Mucosa of gallbladder (tissue), 1 donor: ENCODE measurements at places on chromosomes 7 and 10. TPM values are rescaled to one million over a fixed set of nuclear protein-coding genes. Genes with fewer than 3 reads are reported as not detected.

GRCh38 chr7:15317215-15317614 is 244.6 kb downstream of the AGMO start:
- no peak for DNase-seq

GRCh38 chr7:37368540-37368939 is 80.1 kb downstream of the ELMO1 start:
- no peak for DNase-seq

DNA sequence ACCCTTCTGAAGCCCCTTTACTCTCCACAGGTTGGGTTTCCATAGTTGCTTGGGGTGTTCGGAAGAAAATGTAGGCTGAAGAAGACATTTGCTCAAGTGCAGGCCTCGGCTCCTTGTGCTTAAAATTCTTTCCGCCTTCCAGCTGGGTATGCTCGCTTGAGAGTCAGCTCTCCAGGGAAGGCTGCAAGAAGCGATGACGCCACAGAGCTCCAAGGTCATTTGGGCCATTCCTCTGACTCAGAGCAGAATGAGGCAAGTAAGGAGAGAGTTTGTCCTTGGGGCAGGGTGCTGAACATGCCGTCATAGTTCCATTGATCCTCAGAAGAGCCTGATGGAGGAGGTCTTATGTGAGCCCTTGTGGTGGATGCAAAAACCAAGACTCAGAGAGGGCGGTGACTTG is 27.4 kb upstream of the HSPA12A start:
- no peak for DNase-seq

GRCh38 chr7:149849174-149849573 is 11.0 kb downstream of the ZNF862 start:
- DNase-seq: no peak

DNA sequence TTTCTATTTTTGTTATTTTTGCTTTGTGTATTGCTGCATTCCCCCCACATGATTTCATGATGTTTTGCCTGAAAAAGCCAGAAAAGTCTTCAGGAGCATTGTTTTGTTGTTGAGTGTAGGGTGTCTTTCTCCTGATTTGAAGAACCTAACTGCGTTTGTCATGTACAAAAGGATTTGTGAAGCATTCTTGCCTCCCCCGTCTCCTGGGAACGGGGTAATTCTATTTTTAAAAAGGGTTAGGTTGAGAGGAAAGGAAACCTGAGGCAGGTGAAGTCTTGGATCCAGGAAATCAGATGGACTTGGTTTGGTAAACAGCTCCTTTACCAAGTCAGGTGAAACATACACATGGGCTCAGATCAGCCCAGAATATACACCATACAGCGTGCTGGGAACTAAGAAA is 26.0 kb upstream of the BTBD16 start:
- no peak for DNase-seq

DNA sequence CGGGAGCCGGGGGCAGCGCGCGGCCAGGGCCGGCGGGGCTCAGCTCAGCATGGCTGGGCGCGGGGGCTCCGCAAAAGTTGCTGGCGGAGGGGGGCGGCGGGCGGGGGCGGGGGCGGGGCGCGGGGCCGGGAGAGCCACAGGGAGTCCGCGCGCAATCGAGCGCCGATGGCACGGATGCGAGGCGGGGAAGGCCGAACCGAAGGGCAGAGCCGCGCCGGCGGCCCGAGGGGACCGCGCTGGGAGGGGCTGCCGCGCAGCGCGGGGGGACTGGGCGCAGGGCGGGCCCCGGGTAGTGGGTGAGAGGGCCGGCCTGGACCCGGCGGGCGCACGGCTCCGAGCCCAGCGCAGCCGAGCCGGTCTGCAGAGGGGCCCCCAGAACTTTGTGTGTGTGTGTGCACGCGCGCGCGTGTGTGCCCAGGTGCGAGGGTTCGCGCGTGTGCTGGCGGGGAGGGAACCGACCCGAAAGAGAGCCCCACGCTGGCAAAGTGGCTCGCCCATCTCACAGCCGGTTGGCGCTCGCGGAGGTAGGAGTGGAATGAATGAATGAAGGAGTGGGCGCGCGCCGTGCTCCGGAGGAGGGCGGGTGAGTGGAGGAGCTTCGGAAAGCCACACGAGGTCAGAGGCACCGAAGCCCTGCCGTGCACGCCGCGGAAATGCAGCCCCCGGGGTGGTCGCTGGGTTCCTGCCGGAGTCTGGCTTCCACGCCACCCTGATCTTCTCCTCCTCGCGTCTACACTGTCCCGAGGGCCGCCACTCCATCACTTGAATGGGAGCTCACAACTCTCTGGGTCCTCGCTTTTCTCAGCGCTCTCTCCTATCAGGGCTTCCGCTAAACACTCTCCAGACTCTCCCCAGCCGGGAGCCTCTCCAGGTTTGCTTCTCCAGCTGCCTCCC is at the start of gene HIPK2:
Gene HIPK2 (minus strand): TSS at position 51 of the 894 bp plus-strand sequence. CDS start 375 bp downstream, outside the sequence.
- peak; percentile 62 for DNase-seq

DNA sequence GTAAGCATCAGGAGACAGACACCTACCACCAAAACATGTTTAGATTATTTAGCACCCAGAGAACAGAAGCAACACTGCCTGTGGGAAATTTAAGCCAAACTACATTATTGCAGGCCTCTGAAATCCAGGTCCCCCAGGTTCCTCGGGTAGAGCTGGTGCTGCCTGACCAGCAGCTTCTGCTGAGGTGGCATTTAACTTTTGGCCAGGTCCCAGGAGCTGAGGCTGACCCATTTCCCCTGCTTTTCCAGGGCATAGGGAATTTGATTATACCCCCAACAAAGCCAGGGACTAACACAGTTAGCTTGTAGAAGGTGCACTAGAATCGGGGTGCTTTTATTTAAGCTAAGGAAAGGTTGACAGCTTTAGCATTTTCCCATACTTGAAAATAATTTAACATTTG is 4.7 kb downstream of the LRRC4 start:
- no peak for DNase-seq

DNA sequence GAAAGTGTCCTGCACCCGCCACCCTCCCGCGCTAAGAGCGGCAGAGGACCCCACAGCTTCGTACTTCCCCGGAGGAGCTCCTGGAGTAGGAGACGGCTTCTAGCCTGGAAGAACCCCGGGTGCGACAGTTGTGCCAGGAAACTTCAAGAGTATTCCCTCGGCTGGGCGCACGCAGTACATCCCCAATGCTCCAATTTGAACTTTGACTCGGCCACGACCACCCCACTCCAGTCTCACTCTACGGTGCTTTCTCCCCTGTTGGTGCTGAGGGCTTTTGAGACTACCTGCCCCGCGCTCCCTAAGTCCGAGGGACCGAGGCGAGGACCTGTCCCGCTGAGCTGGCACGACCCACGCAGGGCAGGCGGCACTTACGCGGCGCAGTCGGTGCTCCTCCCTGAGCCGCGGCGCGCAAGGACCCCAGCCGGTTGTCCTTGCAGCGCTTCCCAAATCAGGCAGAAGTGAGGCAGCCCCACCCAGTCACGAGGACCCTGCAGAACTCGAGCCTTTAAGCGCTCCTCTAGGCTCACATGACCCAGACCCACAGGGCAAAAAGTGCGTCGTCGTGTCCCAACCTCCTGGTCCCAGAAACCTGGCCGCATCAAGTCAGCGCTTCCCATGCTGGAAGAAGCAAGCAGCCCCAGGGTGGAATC is at the start of gene CPVL:
Gene CPVL (minus strand): TSS at position 481 of the 650 bp plus-strand sequence. CDS start 25,476 bp downstream, outside the sequence.
- peak; percentile 53 for DNase-seq

DNA sequence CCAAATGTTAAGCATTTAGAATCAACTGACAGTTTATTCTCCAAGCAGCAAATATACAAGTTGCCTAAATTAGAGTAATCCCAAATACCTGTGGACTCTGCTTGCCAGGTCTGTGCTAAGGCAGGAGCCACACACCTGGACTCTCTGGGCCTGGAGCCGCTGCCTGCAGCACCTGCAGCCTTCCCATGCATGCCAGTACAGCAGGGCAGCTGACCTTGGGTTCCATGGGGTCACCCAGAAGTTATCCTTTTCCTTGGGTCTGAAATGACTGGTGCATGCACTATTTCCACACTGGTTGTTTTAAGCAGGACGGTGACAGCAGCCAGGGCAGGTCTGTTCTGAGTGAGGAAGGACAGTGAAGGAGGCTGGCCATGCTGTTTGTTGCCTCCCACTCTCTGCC is 573.2 kb downstream of the GLRX3 start:
- no peak for DNase-seq

- DNase-seq: peak; percentile 47
Observed at GRCh38 chr7:28958235-28958979, at the start of gene TRIL. Gene TRIL (minus strand): TSS chr7:28958330. CDS start chr7:28958046, 284 bp downstream.

GRCh38 chr7:91644256-91644655 is 236.2 kb downstream of the MTERF1 start:
- no peak for DNase-seq

GRCh38 chr7:88477976-88478375 is 171.3 kb upstream of the STEAP4 start:
- DNase-seq: no peak

- DNase-seq: no peak
Observed at GRCh38 chr7:155316427-155317113, 18.9 kb downstream of the INSIG1 start.

DNA sequence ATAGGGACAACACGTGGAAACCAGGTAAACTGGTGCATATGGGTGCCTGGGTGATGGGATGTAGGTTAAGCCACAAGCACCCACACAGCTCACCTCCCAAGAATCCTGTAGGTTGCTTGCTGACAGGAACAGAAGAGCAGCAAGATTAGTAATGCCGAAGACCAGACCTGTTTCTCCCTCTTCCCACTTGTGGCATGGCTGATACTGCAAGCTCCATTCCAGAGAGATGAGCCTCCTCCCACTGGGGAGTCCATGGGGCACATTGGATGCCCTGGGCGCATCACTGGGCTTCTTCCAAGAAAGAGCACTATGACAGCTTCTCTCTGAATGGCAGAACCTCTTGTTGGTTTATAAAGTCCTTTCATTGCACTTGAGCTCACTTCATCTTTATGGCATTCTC is 44.4 kb upstream of the LOXL4 start:
- DNase-seq: no peak

DNA sequence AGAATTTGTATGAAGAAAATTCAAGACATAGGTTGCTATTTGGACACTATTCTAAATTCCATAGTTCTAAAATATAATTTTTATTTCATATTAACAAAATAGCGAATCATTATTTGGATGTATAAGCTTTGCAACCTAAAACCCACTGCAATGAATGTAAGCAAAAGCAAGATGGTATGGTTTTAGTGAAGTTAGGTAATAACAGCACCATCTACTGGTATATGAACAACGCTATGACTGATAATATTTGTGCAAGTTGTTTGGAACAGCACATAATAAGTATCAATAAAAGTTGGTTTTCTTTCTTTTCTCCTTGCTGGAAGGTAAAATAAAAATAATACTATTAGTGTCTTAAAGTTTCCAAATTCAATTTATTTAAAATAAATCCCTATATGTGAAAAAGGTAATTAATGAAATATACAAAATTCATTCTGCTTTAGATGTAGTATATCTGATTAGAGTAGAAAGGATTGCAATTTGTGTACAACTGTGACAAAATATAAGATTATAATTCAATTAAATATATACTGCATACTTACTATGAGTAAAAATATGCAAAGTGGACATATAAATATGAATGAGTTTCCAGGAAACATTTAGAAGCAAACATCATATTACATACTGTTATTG is 79.0 kb upstream of the LSM8 start:
- no peak for DNase-seq

DNA sequence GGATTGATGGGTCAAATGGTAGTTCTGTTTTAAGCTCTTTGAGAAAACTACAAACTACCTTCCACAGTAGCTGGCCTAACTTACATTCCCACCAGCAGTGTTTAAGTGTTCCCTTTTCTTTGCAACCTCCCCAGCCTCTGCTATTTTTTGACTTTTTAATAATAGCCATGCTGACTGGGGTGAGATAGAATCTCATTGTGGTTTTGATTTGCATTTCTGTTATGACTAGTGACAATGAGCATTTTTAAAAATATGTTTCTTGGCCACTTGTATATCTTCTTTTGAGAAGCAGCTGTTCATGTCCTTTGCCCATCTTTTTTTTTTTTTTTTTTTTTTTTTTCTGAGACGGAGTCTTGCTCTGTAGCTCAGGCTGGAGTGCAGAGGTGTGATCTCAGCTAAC is 155.2 kb upstream of the BMPER start:
- DNase-seq: no peak

DNA sequence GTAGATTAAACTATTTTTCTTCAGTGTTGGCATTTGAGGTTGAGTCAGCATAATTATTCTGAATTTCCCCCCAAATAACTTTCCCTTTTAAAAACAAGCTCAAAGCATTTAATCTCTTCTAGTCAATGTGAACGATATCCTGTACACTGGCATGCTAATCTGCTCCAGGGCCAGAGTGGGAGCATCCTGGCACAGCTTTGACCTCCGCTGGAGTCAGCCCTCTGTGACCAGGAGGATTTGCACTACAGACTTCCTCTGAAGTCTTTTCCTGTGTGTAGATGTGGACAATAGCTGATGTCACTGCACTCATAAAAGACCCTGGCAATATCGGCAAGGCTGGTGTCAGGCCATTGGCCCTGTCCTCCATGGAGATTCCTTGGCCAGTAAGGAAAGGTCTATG is 340.2 kb downstream of the CDC14C start:
- no peak for DNase-seq

DNA sequence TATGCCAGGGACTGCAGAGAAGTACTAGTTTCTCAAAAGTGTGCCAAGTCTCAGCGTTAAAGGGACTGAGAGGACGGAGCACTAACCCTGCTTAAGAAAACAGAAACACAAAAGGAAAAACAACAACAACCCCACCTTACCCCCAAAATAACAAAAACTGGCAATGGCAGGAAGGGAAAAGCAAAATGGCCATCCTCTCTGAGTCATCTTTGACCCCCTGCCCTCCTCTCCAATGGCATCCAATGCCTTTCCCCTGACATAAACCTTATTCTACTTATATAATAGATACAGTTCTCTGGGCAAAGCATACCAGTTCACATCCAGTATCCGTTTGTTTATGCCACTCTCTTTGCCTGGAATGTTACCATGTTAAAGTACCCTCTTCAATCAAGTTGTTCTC is 1.6 kb downstream of the POLR1F start:
- no peak for DNase-seq

- DNase-seq: no peak
Observed at GRCh38 chr7:141369422-141369821, 181.8 kb upstream of the AGK start.

The MMP21 gene
- total RNA-seq: 0.17 TPM

The MYO3A gene
- total RNA-seq: 0.06 TPM

The KLF14 gene
- not detected for total RNA-seq

The OR6B1 gene
- not detected for total RNA-seq

The NKX6-2 gene
- total RNA-seq: not detected

The PPP1R3C gene
- total RNA-seq: 47.6 TPM

The MARVELD1 gene
- 37.8 TPM for total RNA-seq

The ATOH7 gene
- not detected for total RNA-seq

The CFAP69 gene
- total RNA-seq: 11.6 TPM

The CACNA2D1 gene
- 17.2 TPM for total RNA-seq

The SLC4A2 gene
- total RNA-seq: 193 TPM

The GCK gene
- 0.95 TPM for total RNA-seq

The TMEM176A gene
- total RNA-seq: 246 TPM
